ENCODE measurements at places on chromosomes 7 and 10. TPM values are rescaled to one million over a fixed set of nuclear protein-coding genes. Genes with fewer than 3 reads are reported as not detected.
A peak's percentile ranks its signal among the peaks of the same experiment; 100 is the strongest.

GRCh38 chr7:150909200-150909995, 57.1 kb downstream of the AOC1 start:
- DNase-seq: no peak

DNA sequence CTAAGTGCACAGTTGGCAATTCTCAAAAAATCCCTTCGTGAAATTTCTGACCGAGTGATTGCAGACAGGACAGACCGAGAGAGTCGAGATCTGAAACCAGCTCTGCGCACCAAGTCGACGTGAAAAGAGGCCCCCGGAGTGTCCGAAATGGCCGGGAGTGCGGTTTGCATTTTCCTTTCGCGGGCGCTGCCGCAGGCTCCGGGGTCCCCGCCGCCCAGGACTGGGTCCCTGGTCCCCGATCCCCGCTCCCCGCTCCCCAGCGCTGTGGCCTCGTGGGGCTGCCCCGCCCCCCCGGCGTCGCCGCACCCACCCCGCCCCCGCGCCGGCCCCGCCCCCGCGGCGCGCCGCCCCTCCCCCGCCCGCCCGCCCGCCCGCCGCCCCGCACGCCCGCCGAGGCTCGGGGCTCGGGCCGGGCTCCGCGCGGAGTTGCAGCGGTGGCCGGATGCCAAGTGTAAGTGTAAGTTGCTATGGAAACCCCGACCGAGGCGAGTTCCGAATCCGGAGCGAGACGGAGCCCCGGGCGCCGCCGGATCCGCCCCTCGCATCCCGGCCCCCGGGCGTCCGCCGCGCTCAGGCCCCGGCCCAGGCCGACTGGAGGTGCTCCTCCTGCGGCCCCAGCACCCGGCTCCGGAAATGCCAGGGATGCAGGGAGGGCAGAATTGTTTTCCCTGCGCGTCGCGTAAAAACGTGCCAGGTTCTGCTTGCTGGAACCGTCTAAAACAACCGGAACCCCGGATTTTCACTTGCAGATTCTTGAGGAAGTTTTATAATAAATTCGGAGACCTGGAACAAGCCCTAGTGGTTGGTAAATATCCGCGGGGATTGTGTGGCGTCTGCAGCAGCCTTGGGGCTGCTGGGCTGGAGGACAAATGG, 4.6 kb downstream of the BMI1 start:
- peak; percentile 95 for DNase-seq

DNA sequence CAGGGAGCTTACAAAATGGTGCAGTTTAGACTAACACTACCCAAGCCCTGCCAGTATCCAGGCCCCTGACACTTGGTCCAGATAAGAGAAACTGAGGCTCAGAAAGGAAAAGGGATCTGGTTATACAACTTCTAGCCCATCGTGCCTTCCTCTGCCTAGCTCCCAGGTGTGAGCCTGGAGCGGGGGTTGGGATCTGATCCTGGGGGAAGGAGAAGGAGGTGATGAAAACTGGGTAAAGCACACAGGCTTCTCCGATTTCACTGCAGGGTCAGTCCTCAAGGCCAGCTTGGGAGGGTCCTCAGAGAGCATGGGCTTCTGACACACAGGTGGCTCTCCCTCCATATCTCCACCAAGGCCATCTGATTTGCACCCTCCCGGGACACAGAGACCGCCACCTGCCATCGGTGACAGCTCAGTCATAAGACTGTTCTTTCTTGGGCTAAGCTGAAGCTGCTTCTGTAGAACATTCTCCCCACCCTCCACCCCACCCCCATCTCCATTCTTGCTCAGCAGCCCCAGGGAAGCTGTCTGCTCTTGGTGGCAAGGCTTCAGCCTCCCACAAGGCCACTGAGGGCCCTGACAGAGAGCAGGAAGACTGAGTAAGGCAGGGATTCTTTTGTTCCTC, 16.4 kb downstream of the SRRM3 start:
- no peak for DNase-seq

DNA sequence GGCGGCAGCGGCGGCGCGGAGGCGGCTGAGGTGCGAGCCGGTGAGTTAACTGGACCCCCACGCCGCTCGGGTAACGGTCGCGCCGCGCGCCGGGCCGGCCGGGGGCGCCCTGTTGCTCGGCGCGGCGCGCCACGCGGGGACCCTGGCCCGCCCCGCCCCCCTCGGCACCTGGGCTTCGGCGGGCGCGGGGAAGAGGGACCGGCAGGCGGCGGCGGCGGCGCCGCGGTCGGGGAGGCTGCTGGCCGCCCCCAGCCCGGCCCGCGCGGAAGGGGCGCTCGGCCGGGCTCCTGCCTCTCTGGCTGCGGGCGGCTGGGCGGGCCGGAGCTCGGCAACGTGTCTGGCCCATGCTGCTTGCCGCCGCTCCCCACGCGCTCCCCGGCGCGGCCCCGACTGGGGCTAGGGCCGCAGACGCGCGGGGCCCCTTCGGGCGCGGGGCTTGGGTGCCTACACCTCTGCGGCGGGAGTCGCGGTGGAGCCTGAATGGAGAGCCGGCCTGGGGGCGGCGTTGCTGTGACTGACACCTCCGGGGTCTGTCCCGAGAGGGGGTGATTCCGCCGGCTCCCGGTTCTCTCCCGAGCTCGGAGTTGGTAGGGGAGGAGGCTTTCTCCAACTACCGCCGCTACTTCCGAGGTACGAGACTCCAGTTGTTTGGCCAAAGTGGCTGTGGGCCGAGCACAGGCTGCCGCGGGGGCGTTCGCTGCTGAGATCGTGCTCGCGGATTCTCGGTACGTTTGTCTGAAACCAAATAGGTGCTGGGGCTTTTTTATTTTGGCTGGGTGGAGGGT, 494 bp downstream of the PALS2 start:
- peak; percentile 81 for DNase-seq

GRCh38 chr7:80287400-80288174, 153.0 kb downstream of the GNAI1 start:
- no peak for DNase-seq

GRCh38 chr10:114436941-114437340, 32.6 kb upstream of the AFAP1L2 start:
- no peak for DNase-seq

GRCh38 chr7:149490083-149490760, 7.4 kb downstream of the ZNF746 start:
- no peak for DNase-seq

GRCh38 chr7:142355328-142355727, 97.5 kb upstream of the PRSS58 start:
- no peak for DNase-seq

DNA sequence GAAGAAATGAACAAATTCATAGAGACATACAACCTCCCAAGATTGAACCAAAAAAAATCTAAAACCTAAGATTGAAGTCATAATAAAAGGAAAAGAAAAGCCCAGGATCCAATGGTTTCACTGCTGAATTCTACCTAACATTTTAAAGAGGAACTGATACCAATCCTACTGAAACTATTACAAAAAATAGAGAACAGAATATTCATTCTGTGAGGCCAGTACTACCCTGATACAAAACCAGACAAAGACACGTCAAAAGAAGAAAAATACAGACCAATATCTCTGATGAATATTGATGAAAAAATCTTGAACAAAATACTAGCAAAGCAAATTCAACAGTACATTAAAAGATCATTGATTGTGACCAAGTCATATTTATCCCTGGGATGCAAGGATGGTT, 128.5 kb upstream of the STEAP1 start:
- DNase-seq: no peak

DNA sequence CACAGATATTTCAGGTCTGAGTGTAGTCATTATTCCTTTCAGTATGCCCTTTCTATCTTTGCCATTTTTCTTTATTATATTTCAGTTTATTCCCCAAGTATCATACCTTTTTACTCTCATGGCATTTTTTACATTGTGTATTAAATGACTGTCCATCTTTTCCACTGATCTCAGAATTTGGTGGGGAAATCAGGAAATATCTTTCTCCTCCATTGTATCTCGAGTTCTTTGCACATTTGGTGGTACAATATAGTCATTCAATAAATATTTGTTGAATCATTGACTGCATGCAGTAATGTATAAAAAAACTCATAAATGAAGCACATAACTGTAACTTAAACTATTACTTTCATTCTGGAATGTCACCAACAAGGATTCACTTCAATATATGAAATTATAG, 354.7 kb downstream of the HGF start:
- DNase-seq: no peak

The CALML3 gene
- total RNA-seq: not detected

The TMEM184A gene
- total RNA-seq: 0.66 TPM

The CRPPA gene
- 0.45 TPM for total RNA-seq

The PLOD3 gene
- total RNA-seq: 28.5 TPM

Measured in GM23338 (cell line).